ENCODE measurements at places on chromosomes 7 and 10.
A peak's percentile ranks its signal among the peaks of the same experiment; 100 is the strongest.

DNA sequence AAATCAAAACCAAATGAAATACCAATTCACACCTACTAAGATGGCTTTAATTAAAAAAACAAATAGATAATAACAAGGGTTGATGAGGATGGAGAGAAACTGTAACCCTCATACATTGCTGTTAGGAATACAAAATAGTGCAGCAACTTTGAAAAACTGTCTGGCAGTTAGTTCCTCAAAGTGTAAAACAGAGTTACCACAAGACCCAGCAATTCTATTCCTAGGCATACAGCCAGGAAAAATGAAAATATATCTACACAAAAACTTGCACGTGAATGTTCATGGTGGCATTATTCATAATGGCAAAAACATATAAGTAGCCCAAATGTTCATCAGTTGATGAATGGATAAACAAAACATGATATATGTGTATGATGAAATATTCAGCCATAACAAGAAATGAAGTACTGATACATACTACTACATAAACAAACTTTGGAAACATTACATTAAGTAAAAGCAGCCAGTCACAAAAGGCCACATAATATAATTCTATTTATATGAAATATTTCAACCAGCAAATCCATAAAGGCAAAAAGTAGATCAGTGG, 83.5 kb downstream of the BRAF start:
- no peak for DNase-seq

DNA sequence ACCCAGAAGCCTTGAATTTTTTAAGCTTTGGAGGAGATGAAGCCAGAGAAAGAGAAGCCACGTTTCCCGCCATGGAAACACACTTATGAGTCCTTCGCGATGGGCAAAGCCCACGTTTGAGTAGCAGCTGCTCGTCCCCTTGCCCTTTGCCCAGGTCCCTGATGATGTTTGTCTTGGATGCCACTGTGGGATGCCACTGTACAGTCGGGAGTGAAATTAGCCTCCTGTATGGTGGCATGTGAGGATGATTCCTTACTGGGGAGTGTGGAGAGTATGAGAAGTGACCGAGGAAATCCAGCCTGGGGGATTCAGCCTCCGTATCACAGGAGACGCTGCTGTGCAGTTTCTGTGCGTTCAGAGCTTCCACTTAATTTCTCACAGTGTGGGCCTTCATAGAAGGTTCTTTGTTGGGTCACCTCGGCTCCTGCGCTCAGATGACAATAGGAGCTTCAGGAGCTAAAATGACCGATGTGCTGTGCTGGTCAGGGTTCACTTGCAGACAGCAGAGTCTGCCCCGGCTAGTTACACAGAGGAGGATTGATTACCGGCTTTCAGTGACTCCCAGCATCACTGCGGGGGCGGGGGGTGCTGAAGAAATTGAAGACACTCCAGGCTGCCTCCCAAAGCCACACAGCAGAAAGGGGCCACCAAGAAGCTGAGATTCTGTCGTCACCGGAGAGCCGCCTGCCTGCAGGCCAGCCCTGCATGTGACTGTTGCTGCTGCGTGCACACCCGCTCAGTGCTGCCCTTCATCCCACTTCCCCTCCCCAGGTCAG, 122.1 kb upstream of the SFMBT2 start:
- no peak for DNase-seq

- no peak for DNase-seq
These were observed 99.6 kb downstream of the EGFR start for GRCh38 chr7:55118426-55118825.

- no peak for DNase-seq
These were observed 7.2 kb upstream of the ITPRIP start for GRCh38 chr10:104345515-104345914.

DNA sequence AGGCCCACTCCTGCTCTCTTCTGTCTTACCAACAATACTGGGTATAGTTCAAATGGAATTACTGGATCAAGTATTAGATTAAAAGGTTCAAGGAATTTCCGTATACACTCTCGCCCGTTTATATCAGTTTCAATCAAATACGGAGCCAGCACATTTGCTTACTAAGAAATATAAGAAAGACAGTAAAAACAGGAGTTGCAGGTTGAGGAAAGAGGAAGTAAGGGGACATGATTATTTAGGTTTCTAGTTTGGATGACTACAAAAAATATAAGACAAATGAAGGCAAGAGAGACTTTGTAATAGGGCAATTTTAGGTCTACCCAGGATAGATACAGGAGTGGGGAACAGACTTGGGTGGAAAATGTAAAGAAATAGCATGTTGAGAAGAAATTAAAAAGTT, 109.9 kb upstream of the ABI1 start:
- no peak for DNase-seq

DNA sequence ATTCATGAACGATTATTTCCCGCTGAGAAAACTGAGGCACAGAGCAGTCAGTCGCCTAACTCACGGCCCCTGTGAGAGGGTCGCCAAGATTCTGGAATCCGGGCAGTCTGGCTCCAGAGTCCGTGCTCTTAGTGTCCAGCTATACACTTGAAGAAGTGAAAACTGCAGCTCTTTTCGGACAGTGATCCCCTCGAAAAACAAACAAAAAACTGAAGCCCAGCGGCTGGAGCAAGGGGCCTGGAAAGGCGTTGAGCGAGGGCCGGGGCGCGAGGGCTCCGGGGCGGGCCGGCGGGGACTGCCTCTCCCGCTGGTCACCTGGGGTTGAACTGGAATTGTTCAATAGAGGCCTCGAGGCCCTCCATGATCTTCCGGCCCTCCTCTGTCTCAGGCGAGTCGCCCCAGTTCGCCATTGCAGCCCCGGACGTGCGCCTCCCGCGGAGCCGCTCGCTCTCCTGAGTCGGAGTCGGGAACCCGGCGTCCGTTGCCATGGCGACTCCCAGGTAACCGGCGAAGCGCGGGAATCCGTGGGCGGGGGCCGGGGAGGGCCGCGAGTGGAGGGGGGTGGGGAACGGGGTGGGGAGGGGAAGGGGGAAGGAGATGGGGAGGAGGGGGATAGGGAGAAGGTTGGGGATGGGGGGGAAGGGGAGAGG, 881 bp downstream of the C10orf67 start:
- DNase-seq = no peak

DNA sequence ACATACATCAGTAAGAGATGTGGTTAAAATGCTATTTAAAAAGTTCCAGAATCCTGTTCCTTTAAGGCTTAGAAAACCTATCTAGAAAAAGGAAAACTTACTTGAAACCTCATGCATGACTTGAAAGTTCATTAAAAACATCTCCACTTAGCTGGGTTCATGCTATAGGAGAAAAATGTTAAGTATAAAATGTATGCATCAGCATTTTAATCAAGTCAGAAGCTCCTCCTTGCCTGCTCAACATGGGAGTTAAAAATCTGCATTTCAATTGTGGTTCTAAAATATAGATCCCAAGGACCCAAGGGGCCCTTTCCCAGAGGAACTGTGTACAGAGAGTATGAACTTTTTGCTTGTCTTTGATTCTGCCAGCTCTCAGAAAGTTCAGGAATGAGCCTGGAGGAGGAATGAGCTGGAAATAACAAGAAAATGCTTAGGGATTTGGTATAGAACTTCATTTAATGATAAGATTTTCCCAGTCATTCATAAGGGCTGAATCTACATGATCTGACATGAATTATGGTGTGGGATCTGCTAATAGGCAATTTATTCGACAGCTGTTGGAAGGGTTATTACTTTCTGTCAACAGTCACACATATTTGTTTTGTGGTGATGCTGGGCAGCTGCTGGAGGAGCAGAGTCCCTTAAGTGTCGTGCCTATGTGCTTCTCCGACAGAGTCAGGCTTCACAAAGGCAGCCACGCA, 85.6 kb upstream of the MTPN start:
- DNase-seq = peak; percentile 23

- no peak for DNase-seq
These were observed 1073.9 kb downstream of the GRM8 start for GRCh38 chr7:126178865-126179264.

- DNase-seq = no peak
These were observed 154.6 kb downstream of the CTNNA3 start for GRCh38 chr10:67541411-67541810.

GRCh38 chr10:130064783-130065182, 45.8 kb downstream of the C10orf143 start:
- no peak for DNase-seq

DNA sequence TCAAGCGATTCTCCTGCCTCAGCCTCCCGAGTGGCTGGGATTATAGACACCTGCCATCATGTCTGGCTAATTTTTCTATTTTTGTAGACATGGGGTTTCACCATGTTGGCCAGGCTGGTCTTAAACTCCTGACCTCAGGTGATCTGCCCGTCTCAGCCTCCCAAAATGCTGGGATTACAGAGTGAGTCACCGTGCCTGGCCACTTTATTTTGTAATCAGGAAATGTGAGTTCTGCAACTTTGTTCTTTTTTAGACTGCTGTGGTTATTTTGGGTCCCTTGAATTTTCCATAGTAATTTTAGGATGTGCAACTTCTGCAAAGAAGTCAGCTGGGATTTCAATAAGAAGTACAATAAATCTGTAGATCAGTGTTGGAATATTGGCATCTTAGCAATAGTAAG, 96.8 kb downstream of the CYTH3 start:
- DNase-seq = no peak

GRCh38 chr10:88064608-88065382, 201.4 kb downstream of the PTEN start:
- no peak for DNase-seq

- DNase-seq = no peak
These were observed 20.3 kb downstream of the ACSM6 start for GRCh38 chr10:95214369-95214768.

DNA sequence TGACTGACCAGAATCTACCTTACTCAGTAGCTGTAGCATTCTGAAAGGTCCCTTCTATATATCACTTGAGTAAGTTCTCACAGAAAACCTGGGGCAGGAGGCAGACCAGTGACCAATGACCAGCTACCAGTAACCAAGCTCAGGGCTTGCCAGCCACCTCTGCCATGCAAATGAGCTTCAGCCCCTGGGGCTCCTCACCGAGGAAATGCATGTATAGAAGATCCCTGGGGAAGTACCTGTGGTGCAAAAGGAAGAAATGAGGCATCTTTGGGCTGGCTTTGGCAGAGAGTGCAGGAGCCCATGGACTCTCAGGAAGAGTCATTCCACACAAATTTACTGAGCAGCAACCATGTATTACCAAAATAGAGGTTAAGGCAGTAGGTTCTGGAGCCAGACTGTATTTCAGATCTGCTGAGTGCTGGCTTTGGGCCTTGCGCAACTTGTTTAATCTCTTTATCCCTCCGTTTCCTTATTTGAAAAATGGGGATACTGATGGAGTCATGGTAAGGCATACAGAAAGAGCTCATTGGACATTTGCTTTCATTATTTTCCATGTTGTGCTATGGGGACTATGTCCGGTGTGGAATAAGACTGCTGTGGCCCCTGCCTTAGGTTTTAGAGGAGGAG, 41.1 kb upstream of the FAM204A start:
- DNase-seq = no peak

DNA sequence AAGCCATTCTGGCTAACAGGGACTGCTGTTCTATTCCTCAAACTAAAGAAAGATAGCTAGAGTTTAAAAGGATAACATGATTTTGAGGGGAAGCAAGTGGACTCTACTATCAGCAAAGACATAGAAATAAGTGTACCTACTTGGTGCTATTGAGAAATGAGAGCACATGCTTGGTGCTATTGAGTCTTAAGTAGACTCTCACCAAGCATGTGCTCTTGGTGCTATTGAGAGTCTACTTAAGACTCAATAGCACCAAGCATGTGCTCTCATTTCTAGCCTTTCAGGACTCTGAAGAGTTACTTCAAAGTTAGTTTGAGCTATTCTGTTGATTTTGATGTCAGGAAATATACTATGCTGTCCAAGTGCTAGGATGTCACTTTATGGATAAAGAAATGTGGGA, 733.0 kb upstream of the ZWINT start:
- no peak for DNase-seq

DNA sequence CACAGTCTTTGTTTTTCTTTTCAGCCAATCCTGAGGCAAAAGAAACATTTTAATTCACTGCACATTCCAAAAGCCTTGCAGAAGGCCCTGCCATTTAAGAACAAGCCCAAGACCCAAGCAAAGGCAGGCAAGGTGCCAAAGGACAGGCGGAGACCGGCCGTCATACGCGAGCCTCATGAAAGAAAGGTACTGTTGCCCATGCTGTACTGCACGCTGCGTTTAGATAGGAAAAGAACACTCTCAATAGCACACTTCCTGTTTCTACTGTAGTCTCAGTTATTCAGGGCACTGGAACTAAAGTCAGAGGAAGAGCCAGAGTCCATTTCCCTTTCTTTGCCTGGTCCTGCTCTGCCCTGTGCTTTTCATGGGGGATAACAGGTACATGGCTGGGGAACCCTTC, 47.6 kb downstream of the BMS1 start:
- no peak for DNase-seq

DNA sequence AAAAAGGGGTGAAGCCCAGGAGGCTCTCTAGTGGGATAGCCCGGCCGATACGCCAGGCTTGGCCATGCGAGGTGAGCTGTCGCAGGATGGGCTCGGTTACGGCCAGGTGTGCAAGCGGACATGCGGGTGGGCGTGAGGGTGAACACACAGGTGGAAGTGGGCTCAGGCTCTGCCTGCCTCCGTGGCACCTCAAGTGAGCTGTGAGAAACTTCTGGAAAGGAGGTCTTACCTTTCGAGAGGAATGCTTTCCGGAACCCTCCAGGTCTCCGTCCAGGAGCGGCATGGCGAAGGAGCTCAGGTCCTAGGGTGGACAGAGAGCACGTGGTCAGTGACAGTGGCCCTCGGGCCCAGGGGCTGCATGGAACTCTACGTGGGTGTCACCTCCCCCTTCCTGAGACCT, 90.7 kb downstream of the PRKAG2 start:
- no peak for DNase-seq

DNA sequence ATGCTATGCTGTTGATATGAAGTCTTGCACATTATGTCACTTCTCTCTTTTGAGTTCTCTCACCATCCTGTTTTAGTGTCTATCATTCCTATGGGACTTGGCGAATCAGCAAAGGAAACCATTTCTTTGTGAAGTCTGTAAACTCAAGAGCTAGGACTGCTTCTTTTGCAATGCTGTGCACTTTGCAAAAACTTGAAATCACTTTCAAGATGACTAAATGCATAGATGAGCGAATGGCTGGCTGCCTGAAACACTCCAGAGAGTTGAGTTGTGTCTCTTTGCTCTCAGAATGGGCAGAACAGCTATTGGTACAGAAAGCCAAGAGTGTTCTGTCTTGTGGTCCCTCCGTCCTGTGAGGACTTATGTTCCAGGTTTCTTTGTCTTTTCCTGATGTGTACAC, 18.3 kb upstream of the ELMO1 start:
- no peak for DNase-seq
